IMR-90 (cell line): ENCODE measurements at places on chromosomes 7 and 10. TPM values are rescaled to one million over a fixed set of nuclear protein-coding genes. Genes with fewer than 3 reads are reported as not detected.

The BMPER gene
- total RNA-seq: 7.5 and 7.9 TPM in 2 replicates

The ATP5F1C gene
- total RNA-seq: 343 and 367 TPM in 2 replicates

The PTTG1IP2 gene
- total RNA-seq: not detected in 2 replicates

The HMX3 gene
- total RNA-seq: not detected in 2 replicates

The PNLIPRP3 gene
- not detected in 2 replicates for total RNA-seq

The MTERF1 gene
- total RNA-seq: 7.0 and 16.7 TPM in 2 replicates

The IL6 gene
- 15.2 and 18.3 TPM in 2 replicates for total RNA-seq

The THSD7A gene
- total RNA-seq: under 0.01 and 0.18 TPM in 2 replicates

The CTNNA3 gene
- 0.83 and 0.90 TPM in 2 replicates for total RNA-seq

The RINT1 gene
- total RNA-seq: 23.1 and 25.6 TPM in 2 replicates

The PAPSS2 gene
- total RNA-seq: 55.0 and 58.6 TPM in 2 replicates

The CPEB3 gene
- 0.18 and 0.28 TPM in 2 replicates for total RNA-seq

The WNT16 gene
- total RNA-seq: 1.1 and 1.7 TPM in 2 replicates

The IFRD1 gene
- total RNA-seq: 18.3 and 24.2 TPM in 2 replicates

The HOXA7 gene
- under 0.01 and 0.18 TPM in 2 replicates for total RNA-seq

The SLC26A4 gene
- 0.56 and 1.1 TPM in 2 replicates for total RNA-seq

The TRPV5 gene
- total RNA-seq: not detected in 2 replicates

The CELF2 gene
- total RNA-seq: 5.6 and 6.6 TPM in 2 replicates

The FAM25A gene
- not detected in 2 replicates for total RNA-seq

The CARD11 gene
- 0.18 and 0.28 TPM in 2 replicates for total RNA-seq

The SLC39A12 gene
- not detected in 2 replicates for total RNA-seq

The SOSTDC1 gene
- under 0.01 TPM in 1 of 2 replicates, not detected in the other for total RNA-seq

The LGI1 gene
- total RNA-seq: not detected in 2 replicates

The SAMD9 gene
- total RNA-seq: 9.5 and 15.6 TPM in 2 replicates

The STK31 gene
- total RNA-seq: not detected in 2 replicates

The PEX1 gene
- total RNA-seq: 12.7 and 13.9 TPM in 2 replicates

The WDFY4 gene
- not detected in 2 replicates for total RNA-seq

The PTPRN2 gene
- total RNA-seq: under 0.01 TPM in 1 of 2 replicates, not detected in the other

The RPEL1 gene
- total RNA-seq: under 0.01 and 0.28 TPM in 2 replicates
